Ovary (tissue), 10 donors: ENCODE measurements at places on chromosomes 2 and 18.

DNA sequence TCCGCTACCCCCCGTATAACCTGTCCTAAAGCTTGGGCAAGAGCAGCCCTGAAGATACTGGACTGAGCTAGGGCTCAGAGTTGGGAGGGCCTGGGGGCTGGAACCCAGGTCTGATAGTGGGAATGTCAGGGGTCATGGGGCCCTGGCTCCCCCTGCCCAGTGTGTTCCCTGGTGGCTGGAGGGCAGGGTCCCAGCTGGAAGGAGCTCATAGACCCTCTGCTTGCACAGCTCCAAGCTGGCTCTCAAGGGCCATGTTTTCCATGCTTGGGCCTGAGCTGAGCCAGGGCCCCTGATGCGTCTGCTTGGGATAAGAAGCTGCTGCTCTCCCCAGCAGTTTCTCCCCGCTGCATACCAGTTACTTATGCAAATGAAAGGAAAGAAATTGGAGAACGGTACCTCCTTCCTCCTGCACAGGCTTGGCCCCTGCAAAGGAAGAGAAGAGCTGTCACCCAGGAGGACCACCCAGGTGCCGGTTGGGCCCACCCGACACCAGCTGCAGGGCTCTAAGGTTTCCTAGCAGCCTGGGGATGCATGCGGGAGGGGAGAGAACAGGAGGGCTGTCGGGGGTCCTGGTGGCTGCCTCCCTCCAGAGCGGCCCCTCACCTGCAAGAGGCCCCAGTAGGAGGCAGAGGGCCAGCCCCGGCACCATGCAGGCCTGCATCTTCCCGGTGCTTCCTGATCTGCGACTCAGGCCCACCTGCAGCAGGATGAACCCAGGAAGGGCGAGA, 628 bp downstream of the OTOS start:
- DNase-seq, result no peak

DNA sequence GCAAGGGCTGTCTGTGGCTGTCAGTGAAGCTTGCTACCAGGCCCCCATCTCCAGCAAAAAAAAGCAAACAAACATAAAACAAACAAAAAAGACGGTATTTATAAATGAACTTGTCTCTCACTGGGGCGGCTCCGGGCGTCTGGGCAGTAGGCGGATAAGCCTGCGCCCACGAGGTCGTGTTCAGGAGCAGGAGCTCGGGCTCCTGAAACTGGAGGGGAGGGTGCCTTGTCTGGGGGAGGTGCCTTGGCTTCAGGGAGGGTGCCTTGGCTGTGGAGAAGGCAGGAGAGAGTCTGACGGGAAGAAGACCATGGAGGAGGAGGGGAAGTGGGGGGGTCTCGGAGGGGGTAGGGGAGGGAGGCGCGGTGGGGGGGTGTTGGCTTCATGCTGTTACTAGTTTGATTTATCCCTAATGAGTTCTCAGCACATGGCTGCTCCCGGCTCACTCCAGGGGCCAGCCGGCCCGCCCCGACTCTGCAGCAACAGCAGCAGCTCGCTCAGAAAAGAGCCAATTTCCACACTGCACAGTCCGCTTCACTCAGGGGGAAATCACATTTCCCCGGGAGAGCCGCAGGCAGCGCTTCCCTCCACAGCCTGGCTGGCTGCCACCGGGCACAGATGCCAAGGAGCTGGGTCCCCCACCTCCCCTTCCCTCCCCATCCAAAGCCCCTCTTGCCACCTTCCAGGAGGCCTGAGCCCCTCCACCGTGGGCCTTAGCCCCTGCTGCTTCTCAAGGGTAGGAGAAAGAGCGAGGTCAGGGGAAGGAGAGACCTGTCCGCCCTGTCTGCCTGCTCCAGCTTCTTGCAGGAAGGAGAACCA, 38.7 kb downstream of the PSD4 start:
- DNase-seq, result peak; percentile 42

- DNase-seq, result no peak
These were observed 707.8 kb upstream of the SALL3 start for GRCh38 chr18:78271790-78272189.

DNA sequence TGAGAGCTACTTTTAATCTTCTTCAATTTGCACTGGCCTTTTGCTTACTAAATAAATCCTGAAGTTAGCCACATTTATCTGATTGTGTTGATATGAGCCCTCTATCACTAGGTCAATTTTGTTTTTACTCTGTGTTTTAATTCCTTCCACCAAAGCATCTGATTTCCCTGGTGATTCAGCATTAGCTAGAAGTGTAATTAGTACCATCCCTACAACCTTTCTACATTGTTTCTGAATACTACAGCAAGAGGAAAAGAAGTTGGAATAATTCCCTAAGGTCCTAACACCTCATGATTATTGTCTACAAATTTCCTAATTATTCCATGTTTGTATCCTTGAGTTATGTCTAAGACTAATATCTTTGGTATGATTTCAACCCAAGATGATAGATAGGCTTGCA, 1093.6 kb downstream of the SUCLG1 start:
- DNase-seq, result no peak

DNA sequence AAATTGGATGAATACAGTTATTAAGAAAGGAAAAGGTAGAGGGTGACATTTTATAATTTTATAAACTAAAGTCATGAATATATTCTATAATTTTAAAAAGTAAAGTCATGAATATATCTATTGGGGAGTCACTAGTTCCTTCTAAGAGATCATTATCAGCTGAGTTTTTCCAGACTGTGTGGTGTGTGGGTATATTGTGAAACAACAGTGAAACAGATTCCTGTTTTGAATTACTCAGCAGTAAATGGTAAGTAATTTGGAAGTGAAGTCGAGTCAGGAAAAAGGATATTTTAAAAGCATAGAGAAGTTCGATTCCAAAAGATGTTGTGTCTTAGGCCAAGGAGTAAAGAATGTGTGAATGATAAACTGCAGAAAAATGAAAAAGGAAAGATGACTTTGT, 1018.2 kb upstream of the NXPH2 start:
- DNase-seq, result no peak
